ENCODE measurements at places on chromosomes 2 and 18.

DNA sequence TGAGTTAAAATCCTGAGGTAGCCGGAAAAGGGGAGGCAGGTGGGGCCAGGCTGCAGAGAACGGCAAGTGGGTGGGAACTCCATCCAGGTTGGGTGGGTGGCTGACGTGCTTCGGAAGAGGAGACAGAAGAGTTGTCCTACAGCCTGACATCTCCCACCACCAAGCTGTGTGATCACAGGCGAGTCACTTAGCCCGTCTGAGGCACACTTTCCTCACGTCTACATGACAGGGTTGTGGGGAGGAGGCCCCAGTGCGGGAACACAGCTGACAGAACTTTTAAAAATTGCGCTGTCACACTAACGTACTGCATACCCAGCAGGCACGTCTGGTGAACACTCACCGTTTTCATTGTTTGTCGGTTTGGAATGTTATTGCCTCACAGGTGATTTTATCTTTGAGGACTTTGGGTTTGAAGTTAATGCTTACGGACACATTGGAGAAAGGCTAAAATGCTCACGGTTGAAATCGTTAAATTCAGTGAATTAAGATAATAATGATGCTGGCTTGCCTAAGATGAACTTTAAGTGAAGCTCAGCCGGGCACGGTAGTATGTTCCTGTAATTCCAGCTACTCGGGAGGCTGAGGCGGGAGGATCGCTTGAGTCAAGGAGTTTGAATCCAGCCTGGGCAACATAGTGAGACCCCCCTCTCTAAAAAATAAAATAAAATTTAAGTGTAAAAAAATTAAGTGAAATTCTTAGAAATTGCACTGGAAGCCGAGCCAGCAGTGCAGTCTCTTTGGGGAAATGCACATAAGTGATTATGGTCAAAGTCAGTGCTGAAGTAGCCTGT lies 8.9 kb downstream of the EMILIN2 start:
- H3K27me3 ChIP-seq: peaks cover 16% of the 10 kb centered on the region
- peak overlapping the region; percentile 21 for H3K27ac ChIP-seq
- peaks cover 41% of the 10 kb centered on the region for H3K4me1 ChIP-seq
- DNase-seq: no peak

DNA sequence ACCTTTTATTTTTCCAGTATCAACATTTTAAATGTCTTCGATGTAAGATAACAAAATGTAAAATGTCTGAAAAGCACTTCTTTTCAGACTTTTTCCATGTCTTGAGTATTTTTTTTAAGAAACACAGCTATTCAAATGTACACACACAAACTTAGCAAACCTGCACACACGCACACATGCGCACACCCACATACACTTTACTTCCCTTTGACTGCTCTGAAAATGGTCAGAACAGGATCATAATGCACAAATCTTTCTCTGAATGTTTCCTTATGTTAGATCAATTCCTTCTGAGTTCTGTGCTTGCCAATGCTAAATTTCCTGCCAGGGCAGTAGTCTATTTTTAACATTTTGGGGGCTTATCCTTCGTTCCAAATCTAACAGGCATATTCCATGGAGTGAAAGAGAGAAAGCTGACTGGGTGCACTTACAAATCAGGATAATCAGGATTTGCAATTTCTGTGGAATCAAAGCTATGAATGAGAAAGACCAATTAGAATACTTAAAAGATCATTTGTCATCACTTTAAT lies 136.3 kb downstream of the ZEB2 start:
- no peak for DNase-seq
- peaks cover 19% of the 10 kb centered on the region for H3K36me3 ChIP-seq
- H3K4me3 ChIP-seq: no peak overlapping the region
- H3K27ac ChIP-seq: no peak overlapping the region
- H3K4me1 ChIP-seq: peaks cover 26% of the 10 kb centered on the region

DNA sequence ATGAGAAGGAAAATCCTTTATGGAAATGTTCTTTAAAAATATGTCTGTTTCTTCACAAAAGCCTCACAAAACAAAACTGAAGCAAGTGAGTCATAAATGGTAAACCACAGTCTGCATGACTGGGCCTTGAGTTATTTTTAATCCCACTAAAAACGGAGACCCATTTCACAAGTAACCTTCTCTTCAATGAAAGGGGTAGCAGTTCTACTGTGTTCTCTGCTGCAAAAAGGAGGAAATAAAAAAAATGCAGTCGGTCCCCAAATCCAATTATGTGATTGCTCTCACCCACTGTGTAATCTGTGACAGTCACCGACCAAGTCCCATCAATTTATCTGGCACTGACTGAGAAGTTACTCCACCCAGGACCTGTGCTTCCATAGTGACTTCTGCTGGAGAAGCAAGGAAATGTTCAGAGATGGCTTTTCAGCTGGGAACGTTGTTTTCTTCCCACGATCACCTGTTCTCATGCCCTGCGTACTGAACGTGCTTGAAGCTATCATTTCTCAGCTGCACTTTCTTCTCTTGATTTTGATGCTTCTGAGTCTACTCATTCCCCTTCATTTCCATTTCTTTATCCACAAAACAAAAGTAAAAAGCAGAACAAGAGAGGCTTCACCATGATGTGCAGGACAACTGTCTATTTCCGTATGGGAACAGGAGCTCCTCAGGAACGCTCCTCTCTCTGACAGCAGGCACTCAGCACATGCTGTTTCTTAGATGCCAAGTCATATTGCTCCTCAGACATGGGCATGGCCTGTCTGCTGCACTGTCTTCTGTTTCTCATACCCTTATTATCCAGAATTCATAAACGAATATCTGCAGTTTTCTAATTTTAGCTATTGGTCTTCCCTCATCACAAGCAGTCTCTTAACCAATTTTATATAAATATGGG lies 80.0 kb upstream of the TMEM200C start:
- H3K27ac ChIP-seq: no peak overlapping the region
- H3K27me3 ChIP-seq: no peaks in the 10 kb centered on the region
- H3K4me1 ChIP-seq: peaks cover 9% of the 10 kb centered on the region
- no peak for DNase-seq

DNA sequence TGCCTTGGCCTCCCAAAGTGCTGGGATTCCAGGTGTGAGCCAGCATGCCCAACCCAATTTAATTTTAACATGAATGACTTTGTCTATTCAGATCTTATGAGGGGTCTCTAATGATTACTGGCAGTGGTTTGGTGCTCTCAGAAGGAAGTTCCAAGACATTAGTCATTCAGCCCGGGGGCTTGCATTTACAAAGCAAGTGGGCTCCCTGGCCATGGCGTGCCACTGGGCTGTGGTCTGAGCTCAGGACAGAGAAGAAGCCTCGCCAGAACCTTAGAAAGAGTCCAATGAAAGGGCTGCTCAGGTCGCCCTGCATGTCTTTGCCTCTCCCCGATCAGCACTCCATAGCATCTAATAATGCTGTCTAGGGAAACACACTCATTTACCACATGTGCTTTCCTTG lies 182.6 kb upstream of the CHAC2 start:
- H3K27me3 ChIP-seq: no peaks in the 10 kb centered on the region
- H3K36me3 ChIP-seq: no peaks in the 10 kb centered on the region
- H3K4me3 ChIP-seq: no peak overlapping the region
- peaks cover 16% of the 10 kb centered on the region for H3K4me1 ChIP-seq
- DNase-seq: no peak

DNA sequence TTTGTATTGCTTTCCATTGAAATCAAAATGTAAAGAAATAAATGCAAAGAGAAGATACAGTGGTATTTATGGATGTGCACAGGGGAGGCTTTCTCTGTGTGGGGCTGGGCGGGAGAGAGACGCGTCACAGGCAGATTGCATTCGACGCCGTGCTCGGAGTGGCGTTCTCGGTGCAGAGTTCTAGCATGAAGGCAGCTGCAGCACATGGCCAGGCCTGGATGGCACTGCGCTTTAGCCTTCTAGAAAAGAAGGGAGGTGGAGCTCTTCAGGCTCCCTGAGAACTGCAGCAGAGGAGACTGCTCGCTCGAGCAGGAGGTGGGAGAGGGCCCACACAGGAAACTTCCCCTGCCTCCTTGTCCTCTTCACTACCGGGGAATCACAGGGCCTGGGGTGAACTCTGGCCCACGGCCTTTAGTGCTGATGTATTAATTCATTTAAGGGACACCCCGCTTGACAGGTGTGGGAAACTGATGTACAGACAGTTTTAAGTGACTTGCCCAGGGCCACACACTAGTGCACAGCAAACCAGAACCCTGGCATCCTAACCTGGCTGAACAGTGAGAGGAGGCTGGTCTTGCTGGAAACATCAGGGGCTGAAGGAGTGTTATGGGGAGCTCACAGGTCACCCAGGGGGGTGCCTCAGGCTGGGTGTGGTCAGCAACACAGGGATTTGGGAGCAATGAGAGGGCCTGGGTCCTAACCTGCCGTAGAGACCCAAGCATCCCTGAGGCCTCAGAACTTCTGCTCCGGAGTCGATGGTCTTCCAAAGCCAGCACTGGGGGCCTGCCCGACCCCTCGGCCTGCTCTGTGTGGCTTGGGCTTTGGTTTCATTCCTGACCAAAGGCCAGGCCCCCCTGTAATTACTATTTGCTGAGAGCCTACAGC lies 199.9 kb downstream of the HDAC4 start:
- no peak overlapping the region for H3K27ac ChIP-seq
- no peak overlapping the region for H3K4me3 ChIP-seq
- no peaks in the 10 kb centered on the region for H3K27me3 ChIP-seq
- no peak for DNase-seq
- peaks cover 7% of the 10 kb centered on the region for H3K4me1 ChIP-seq

DNA sequence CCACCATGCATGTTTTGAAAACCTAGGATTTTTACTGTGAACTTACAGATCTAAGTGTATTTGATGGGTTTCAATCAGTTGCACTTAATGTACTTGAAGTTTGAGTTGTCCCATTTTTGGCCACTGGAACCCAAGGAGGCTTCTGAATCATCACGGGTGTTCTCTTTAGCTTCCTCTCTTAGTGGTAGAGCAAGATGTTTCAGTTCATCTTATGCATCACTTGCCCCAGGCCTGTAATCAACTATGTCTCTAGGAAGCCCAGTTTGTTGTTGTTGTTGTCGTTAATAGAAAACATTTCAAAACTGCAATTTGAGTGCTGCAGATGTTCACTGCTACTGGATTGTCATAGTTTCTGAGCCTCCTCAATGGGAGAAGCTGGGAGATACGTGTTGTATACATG lies 97.0 kb downstream of the FHOD3 start:
- no peak overlapping the region for H3K4me3 ChIP-seq
- DNase-seq: no peak
- H3K27ac ChIP-seq: no peak overlapping the region
- peaks cover 6% of the 10 kb centered on the region for H3K36me3 ChIP-seq
- H3K4me1 ChIP-seq: peaks cover 6% of the 10 kb centered on the region
- no peaks in the 10 kb centered on the region for H3K27me3 ChIP-seq
